ENCODE measurements at places on chromosomes 3 and 15. TPM values are rescaled to one million over a fixed set of nuclear protein-coding genes. Genes with fewer than 3 reads are reported as not detected.

ARHGEF26 gene
- total RNA-seq: 0.13 TPM

KCNAB1 gene
- 0.40 TPM for total RNA-seq

NRG4 gene
- not detected for total RNA-seq

DNA sequence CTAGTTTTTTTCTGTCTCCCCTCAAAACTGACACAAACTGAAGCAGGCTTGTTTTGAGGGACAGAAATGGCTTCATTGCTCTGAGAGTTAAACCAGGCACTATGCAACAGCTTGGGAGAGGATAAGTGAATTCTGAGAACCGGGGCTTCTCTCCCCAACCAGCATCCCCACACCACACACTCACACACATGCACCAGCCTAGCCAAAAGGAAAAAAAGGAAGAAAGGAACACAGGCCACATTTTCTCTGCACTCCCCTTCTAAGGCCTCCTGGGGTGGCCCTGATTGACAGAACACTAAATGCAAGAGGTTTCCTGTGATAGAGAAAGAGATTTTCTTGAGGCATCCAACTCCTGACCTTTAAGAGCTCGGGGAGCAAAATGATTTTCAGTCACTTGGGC, 177.5 kb downstream of the TLE3 start:
- DNase-seq: no peak

GRCh38 chr3:6578526-6578925, 282.4 kb upstream of the GRM7 start:
- DNase-seq: no peak
